ENCODE measurements at places on chromosomes 7 and 10.

DNA sequence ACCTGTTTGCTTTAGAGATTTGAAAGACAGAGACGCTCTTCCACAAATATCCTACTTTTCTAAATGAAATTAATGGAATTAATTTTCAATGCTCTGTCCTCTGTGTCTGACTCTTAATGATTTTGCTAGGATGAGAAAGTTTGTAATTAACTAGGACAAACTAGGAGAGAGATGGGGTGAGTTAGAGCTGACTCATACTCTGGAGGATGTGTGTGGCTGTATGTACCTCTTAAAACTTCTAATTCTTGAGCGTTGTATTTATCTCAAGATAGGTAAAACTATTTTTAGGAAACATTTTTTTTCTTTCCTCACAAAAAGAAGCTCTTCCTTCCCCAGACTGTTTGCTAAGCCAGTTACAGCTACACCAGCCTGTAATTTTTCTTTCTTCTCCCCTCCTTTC is 178.8 kb upstream of the ANKRD30A start:
- no peak for DNase-seq

- DNase-seq = no peak
Observed at GRCh38 chr7:151399906-151400305, 9.9 kb downstream of the WDR86 start.

DNA sequence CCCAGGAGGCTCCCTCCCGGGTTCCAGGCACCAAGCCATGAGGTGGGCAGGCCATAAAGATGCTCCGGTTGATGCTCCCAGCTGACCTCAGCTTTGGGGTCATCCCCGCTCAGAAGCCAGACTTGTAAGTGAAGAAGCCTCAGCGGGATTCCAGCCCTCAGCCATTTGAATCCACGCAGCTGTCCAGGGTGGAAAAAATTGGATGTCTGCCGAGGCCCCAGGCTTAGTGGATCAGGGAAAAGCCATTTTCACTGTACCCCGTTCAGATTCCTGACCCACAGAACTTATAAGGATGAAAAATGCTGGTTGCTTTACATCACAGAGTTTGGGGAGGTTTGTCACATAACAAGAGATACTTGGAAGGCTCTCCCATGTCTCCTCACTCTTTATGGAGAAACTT is 49.2 kb upstream of the CPN1 start:
- no peak for DNase-seq

GRCh38 chr10:57716884-57717283 is 550.8 kb downstream of the IPMK start:
- DNase-seq = peak; percentile 28

GRCh38 chr7:125112850-125113249 is 183.2 kb upstream of the POT1 start:
- no peak for DNase-seq

Measured in astrocyte of the cerebellum (primary cell).